ENCODE measurements at places on chromosomes 12 and 14. TPM values are rescaled to one million over a fixed set of nuclear protein-coding genes. Genes with fewer than 3 reads are reported as not detected.

The EID3 gene
- total RNA-seq = 2.5 TPM

The TAS2R50 gene
- total RNA-seq = 2.4 TPM

The RNASE2 gene
- total RNA-seq = not detected

The DPPA3 gene
- not detected for total RNA-seq

The RIPK3 gene
- 2.1 TPM for total RNA-seq

The DNAJC22 gene
- total RNA-seq = 0.22 TPM

The TRHDE gene
- total RNA-seq = not detected
